Stimulated activated CD4-positive, alpha-beta T cell treated with anti-CD3 and anti-CD28 coated beads, Interleukin-4, amount 100 ng/mL, for 48 hours (primary cell): ENCODE measurements at places on chromosomes 2 and 18.
A peak's percentile ranks its signal among the peaks of the same experiment; 100 is the strongest.

- no peak for DNase-seq
Observed at GRCh38 chr2:104428155-104428554, 425.8 kb upstream of the POU3F3 start.

GRCh38 chr18:79965119-79965902 lies 868 bp downstream of the HSBP1L1 start:
- no peak for DNase-seq

DNA sequence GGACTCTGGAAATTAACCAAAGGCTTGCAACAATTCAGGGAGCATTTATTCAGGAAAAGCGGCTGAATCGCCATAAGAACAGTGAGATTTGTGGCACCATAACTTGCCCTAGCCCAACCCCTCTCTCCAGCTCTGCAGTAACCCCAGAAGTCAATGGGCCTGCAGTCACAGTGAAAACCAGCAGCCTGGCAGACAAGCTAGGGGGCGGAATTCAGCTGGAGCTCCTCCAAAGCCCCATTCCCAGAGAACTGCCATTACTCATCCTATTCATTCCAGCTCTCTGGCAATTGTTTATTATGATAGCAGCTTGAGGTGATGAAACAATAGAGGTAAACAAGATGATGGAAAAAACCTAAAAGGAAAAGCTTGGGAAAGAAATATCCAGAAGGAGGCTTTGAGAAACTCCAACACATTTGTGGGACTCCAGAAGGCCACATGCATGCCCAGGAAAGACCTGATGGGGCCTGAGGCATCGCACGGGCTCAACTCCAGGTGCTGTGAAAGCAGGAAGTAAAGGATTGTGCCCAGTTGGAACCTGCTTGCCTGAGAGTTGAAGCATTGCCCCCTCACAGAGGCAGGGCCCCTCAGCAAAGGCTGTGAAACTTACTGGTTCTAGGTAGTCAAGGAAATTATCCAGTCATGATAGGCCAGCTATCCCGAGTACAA lies 126.7 kb downstream of the TWIST2 start:
- no peak for DNase-seq

DNA sequence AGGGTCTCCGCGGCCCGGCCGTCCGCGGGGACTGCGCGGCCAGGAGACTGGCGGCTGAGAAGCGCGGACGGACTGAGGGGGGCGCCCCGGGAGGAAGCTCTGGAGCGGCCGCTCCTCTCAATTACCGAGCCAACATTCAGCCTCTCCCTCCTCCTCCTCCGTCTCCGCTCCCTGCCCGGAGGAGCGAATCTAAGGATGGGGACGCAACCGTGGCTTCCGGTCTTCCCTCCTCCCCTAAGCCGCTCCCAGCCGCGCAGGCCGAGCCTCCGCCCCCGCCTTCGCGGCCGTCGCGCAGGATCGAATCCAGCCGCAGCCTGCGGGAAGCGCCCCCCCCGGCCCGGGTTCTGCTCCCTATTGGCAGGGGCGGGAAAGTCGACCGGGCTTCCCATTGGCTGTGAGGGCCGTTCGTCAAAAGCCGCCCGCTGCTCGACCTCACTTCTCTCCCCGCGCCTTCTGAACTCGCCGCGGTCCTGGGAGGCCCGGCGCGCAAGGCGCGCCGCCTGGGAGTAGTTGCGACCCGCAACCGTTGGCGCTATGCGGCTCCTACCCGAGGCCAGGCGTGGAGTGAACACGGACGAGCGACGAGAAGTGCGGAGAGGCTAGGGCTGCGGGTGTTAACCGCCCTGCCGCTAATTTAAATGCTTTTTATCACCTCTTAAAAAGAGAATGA lies at the start of gene HNRNPLL:
Gene HNRNPLL, minus strand, starts transcription at position 197 of the 670 bp plus-strand sequence. CDS start 302 bp downstream, outside the sequence.
- DNase-seq = peak; percentile 98

DNA sequence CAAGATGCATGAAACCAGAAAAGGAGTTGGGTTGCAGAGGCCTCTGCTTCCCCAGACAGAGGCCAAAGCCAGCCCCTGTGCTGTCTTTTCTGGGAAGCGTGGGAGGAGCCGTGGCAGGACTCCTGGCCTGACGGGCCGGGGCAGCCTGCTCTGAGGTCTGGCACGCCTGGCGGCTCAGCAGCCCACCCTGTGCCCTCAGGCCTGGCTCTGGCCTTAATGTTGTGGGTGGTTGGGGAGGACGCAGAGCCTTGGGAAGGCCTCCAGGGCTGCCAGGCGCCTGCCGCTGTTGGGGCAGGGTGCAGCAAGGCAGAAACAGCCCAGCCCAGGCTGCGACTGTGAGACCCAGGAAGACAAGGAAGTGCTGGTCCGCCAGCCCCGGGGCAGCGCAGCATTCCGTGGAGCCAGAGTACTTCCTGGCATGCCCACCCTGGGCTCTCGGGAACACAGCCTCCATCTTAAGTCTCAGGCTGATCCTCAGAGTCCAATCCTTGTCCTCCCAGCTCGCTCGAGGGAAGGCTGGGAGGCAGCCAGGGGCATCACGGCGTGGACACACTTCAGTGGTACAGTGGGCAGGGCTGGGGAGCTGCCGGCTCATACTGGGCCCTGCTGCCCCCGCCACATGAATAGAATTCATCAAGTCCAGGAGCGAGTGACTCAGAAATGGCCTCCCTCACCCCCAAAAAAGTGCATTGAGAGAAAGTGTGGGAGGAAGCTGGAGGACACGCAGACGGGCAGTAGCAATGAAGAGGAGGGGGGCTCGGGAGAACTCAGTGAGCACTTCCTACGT lies 72.6 kb downstream of the EMX1 start:
- DNase-seq = no peak

DNA sequence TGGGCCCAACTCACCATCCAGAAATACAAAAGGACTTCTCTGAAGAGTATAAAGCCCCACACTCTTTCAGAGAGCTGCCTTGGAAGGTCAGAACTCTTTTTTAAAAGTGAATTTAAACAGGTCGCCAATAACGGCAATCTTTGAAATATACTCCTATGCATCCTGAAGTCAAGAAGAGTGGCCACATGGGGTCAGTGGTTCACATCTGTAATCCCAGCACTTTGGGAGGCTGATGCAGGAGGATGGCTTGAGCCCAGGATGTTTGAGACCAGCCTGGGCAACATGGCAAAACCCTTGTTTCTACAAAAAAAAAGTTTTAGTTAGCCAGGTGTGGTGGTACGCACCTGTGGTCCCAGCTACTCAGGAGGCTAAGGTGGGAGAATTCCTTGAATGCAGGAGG lies 68.1 kb upstream of the FZD7 start:
- no peak for DNase-seq

DNA sequence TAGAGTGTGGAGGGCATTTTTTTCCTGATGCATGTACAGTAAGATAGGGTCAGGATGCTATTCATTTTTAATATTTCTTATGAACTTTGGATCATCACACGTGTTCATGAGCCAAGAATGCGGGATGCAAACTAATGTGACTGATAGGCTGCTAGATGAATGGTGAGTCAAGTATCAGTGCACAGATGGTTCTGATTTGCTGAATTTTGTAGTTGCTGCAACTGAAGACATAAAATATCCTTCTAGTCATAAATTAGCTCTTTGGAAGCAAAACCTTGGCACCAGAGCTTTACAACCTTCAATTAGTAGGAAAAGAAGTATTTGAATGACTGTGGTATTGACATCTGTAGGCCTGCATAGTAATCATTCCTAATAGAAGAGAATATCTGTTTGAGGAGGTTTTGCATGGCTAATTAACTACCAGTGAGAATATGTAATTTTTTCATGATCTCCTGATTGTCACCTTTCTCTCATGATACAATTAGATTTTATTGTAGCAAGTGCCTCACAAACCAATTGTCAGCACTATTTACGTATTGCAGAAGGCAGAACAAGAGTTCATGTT lies 94.0 kb downstream of the VRK2 start:
- no peak for DNase-seq

DNA sequence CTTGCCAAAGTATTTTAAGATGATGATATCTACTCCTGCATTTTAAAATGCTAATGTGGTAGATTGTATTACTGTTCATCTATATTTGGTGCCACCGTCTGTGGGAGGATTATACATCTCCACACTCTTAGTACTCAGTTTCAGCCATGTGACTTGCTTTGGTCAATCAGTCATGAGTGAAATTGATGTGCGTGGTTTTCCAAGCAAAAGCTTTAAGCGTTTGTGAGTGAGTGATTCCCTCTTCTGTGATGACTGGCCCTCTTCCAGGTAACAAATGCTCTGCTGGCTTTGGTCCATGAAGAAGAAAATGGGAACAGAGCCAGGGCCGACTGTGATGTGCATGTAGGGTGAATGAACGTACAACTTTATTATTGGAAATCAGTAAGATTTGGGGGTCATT lies 330.4 kb downstream of the LPIN1 start:
- no peak for DNase-seq

DNA sequence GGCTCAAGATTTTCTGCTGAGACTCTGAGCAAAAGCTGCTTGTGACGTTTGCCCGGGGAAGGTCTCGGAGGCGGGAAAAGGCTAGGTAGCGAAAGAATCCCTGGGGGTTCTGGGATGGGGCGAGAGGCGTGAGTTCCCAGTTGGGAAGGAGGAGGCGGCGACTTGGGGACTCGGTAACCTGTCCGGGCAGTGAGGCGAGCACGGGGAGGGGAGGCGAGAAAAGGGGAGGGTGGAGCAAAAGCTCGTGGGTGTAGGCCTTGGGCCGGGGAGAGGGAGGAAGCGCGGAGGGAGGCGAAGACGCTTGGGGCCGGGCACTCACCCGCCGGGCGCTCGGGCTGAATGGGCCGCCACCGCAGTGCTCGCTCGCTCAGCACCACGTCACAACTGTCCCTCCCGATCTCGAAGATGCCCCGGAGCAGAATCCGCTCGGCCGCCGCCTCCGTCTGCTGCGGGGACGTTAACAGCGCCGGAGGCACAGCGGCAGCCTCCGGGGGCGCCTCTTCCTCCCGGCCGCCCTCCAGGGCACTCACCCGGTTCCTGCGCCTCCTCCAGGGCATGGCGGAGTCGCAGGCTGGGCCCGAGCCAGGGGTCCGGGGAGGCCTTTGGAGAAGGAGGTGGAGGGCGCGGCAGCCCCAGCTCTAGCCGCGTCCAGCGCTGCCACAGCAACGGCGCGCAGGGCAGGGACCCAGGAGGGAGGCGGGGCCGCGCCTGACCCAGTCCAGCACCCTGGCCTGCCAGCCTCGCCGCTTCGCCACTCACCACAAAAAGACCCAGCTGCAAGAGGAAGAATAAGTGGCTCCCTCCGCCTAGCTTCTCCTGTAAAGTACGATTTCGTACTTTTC lies at the start of gene CERKL:
Gene CERKL, minus strand, starts transcription at position 656 of the 842 bp plus-strand sequence. Its CDS starts 99 bp downstream, at position 557.
- DNase-seq = no peak

DNA sequence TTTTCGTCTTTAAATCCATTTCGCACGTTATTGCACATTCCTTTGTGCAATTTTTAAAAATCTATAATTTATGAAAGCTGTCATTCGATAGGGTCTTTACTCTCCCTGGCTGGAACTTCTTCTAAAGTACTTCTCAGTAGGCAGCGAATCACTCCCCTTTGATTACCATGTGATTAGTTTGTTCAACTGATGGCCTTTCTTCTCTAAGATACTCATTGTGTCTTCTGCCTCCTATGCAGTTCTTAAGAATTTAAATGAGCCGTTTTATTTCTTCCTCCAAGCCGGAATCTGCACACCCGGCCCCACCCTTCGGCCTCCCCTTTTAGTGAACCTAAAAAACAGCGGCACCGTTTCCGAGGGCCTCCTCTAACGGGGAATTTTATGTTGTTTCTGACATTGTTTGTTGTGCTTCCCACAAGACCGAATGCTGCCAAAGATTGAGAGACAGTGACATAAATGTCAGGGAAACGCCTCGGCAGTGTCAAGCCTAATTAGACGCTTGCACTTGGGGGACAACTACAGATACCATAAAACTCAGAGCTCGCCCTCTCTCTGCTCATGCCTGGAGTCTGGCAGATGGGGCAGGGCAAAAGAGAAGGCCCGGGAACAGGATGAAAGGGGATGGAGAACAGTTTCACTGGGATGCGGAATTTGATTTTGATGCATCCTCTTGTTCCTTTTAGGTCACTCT lies 255.3 kb downstream of the BCL11A start:
- no peak for DNase-seq

GRCh38 chr2:64819361-64819760 lies 165.6 kb upstream of the SERTAD2 start:
- DNase-seq = no peak

DNA sequence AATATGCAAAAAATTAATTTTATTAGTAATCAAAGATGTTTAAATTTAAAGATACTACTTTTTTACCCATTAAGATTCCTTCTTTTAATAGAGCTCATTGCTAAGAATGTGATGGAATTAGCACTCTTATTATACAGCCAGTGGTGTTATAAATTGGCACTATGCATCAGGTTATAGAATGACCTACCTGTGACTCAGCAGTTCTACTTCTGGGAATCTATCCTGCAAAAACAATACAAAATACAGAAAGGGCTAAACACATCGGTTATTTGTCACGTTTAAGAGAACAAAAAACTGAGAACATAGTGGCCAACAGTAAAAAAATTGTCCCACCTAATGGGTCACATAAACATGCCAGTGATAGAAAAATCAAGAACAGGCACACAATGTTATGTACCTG lies 9.4 kb upstream of the ADD2 start:
- DNase-seq = no peak

DNA sequence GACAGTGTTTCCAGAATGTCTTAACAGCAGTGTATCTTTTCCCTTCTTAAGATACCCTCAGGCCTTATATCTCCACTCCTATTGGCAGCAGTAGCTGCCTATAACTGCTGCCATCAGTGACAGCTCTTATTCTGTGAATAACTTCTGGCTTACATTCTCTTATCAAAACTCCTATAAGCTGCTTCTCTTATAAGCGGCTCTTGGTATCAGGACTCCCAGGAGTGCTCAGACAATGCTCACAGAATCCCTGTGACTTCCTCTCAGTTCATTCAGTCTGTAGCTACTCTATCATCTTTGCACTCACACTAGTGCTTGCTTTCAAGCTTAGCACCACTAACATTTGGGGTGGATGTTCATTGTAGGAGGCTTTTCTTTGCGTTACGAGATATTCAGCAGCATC lies 143.7 kb upstream of the CDH7 start:
- no peak for DNase-seq

GRCh38 chr2:219419012-219419324 lies 791 bp downstream of the DES start:
- no peak for DNase-seq

- DNase-seq = no peak
Observed at GRCh38 chr18:13335903-13336302, 117.3 kb downstream of the LDLRAD4 start.

DNA sequence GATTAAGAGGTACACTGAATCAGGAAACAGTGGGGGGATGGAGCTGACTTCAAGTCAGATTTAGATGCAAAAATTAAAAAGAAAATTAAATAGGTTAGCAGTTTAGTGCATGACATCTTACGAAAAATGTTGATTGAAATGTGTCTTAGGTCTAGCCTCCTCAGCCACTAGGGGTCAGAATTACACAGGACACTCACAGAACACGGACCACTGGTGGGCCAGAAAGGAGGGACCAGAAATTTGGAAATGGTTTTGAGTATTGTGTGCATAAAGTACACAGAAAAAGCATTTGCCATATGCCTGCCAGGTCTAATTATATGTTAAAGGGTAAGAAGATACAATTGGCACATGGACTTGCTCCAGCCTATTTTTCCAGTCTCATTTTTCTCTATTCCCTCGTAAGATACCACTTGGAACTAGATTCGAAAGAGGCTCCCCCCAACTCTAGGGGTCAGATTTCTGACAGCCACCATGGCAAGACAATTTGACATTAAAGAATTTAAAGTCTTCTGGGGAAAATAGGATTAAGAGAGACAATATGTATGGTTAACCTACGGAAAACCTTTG lies 550.2 kb upstream of the SETBP1 start:
- no peak for DNase-seq

- no peak for DNase-seq
Observed at GRCh38 chr18:56124186-56124585, 514.2 kb downstream of the TXNL1 start.
